ENCODE measurements at places on chromosomes 1 and 21. TPM values are rescaled to one million over a fixed set of nuclear protein-coding genes. Genes with fewer than 3 reads are reported as not detected.

- no peak for DNase-seq
Measured at GRCh38 chr1:1157033-1157365, 16.7 kb upstream of the TTLL10 start.

GRCh38 chr1:63877816-63878215 is 104.0 kb downstream of the ROR1 start:
- DNase-seq, result peak; percentile 86

Gene CNR2
- total RNA-seq, result not detected

Gene ZBTB8A
- total RNA-seq, result 6.2 TPM

- peak; percentile 45 for DNase-seq
Measured at GRCh38 chr1:101237229-101237837, 514 bp downstream of the S1PR1 start.

Gene ELF3
- 9.9 TPM for total RNA-seq

Gene GCSAML
- 3.8 TPM for total RNA-seq

DNA sequence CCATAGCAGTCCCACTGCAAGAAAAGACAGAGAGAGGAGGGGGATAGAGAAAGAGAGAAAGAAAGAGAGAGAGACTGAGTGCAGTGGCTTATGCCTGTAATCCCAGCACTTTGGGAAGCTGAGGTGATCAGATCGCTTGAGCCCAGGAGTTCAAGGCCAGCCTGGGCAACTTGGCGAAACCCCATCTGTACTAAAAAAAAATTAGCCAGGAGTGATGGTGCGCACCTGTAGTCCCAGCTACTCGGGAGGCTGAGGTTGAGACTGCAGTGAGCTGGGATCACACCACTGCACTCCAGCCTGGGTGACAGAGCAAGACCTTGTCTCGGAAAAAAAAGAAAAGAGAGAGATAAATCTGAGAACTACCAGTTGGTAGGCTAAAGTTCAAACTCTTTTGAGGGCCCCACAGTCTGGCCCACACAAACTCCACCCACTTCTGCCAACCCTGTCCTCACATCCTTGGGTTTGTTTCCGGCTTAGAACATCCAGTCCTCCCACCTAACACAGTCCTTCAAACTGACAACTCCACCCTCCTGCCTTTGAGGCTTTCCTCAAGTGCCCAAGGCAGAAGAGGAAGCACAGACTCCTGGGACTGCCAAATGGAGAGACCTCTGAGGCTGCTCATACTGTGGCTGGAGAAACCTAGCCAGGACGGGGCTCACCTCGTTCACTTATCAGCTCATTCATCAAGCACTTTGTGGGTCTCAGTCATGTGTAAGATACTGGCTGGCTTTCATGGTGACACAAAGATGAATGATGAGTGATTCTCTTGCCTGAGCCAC is 20.1 kb downstream of the TFAP2E start:
- peak; percentile 39 for DNase-seq

GRCh38 chr1:32263744-32264143 is 12.7 kb downstream of the LCK start:
- no peak for DNase-seq

Gene KRTAP12-3
- total RNA-seq, result not detected

Gene SH2D2A
- total RNA-seq, result 0.51 TPM

- no peak for DNase-seq
Measured at GRCh38 chr1:116807394-116808199, 53.4 kb downstream of the CD2 start.
